NCI-H1930 (cell line): ENCODE measurements at places on chromosomes 2 and 18.

DNA sequence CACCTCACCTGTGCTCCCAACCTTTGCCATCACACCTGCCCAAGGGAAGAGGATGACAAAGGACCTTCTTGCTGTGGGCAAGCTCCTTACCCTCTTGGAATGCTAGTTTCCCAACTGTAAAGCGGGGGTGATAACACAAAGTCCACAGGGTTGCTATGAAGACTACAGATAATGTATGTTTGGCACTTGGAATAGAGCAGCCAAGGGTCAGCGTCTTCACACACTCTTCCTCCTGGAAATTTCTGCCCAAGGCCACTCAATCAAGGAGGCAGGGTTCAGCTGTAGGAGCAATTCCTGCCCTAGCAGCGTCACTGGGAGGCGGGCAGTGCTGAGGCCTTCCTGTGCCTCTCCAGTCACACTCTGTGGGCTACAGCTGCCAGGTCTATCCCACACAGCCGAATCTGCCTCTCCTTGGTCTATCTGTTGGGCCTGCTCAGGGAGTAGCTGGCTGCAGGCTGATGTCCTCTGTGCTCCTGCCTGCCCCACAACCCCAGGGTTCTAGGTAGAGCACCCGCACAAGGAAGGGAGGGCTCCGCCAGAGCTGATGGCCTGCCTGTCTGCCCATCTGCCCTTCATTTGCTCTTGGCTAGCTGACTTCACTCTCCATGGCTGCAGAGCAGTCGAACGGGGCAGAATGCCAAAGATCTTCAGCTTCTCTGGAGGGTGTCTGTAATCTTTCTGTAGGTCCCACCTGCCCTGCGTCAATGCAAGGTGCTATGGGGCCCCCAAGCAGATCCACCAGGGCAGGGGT is 91.9 kb downstream of the MRO start:
- no peak for DNase-seq

- DNase-seq = peak; percentile 41
These were observed 108.0 kb downstream of the CDH19 start for GRCh38 chr18:66495844-66496243.

DNA sequence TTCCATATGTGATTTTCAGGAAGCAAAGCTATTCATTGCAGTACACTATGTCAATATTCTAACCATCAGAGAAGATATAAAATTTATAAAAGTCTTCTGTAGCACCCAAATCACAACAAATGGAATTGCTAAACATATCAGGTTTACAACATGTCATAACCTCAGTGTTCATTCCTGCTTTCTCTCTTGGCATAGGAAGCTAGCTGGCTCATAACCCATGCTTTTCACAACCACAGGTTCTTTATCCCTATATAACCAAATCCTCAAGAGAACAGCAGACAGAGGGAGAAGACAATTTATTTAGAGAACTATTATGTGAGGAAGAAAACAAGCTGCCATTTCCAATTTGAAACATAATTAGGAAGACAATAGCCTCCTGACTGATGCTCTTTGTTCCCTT is 997.0 kb upstream of the ACVR2A start:
- peak; percentile 3 for DNase-seq

GRCh38 chr2:31031132-31031706 is 107.0 kb downstream of the GALNT14 start:
- DNase-seq = no peak

- DNase-seq = no peak
These were observed 32.5 kb downstream of the IDH1 start for GRCh38 chr2:208222351-208222750.

DNA sequence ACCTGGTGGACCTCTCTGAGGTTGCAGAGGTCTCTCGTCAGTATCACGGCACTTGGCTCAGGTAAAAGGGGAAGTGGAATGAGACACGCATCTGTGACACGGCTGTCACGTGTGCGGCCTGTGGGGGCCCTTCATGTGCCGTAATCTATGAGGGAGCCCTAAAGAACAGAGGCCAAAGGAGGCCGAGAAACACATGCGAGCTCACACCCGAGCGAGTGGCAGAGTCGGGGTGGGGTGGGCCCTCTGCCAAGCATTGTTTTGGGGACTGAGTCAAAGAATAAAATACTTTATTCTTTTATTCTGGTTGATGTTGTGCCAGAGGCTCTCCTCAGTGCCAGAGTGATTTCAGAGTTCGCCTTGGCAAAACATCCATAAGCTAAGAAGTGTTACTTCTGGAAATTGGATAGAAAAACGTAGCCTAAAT is 43.3 kb downstream of the PLB1 start:
- DNase-seq = no peak

DNA sequence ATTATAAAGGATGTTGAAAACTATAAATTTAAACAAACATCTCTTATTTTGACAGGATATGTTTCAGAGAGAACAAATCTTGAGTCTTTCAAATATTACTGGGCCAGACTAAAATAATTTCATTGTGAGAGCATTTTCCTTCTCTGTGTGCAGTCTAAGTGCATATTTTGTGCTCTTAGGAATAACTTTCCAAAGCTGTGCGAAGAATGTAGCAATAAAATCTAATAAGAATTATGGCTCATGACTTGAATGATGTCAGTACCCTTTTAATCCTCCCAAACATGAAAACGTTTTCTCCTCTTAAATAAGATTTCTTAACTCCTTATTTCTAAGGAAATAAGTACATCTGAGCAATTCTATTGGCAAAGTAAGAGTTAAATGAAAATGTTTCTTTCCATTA is 76.2 kb upstream of the EFEMP1 start:
- no peak for DNase-seq

- DNase-seq = no peak
These were observed 264.7 kb upstream of the ID2 start for GRCh38 chr2:8416849-8417832.

DNA sequence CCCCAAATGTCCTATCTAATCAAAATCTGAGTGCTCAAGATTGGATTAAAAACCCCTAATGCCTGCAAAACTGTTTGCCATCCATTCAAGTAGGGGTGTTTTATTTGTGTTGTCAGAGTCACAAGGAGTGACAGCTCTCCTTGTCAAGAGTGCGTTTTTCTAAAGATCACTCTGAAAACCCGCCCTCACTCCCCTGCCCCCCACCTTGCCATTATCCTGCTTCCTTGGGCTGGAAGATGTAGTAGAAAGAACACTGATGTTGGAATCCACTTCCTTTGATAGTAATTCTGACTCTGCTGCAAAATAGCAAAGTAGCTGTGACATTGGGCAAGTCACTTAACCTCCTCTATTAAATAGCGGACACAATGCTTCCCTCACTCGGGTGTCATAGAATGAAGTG is 155.6 kb downstream of the TSN start:
- no peak for DNase-seq

DNA sequence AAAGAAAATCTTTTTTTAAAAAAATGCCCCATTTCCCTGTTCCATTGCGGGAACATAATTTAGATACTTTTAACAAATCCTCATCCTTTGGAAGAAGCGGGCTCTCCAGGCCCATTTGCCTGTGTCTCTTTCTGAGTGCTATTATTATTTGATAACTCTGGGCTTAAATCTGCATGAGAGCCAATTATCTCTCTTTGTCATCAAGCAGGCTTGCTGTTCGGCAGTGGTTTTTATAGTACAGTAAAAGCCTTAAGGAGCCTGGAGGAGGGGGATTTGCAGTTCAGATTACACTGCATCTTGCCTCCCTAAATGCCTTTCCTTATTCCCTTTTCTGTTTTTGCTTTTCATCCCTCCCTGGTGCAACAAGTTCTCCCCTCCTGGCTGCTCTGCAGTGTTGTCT is 50.6 kb downstream of the CELF4 start:
- no peak for DNase-seq

DNA sequence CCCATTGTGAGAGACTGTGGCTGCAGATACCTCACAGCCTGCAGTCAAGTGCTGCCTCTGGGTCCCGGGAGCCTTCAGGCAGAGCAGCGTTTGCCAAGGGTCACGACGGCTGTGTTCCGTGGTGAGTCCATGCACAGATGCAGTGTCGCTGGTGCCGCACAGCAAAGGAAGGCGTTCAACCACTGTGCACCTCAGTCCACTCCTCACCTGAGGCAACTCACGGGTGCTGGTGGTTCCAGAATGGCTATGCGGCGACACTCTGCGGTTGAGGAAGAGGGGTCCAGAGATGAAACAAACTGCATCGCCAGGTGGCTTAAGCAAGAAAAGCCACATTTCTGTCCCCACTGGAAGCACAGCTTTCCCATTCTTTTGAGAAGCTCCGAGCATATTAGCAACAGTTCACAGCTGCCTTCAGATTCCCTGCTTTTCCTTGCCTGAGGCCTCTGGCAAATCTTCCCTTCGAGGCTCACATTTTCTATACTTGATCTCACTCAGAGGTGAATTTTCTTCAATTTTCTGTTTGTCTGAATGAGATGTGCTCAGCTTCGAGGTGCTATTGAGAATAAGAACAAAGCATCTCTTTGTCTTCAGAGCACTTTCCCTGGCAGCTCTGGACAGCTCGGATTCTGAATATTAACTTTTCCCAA is 208.8 kb upstream of the TWIST2 start:
- no peak for DNase-seq

DNA sequence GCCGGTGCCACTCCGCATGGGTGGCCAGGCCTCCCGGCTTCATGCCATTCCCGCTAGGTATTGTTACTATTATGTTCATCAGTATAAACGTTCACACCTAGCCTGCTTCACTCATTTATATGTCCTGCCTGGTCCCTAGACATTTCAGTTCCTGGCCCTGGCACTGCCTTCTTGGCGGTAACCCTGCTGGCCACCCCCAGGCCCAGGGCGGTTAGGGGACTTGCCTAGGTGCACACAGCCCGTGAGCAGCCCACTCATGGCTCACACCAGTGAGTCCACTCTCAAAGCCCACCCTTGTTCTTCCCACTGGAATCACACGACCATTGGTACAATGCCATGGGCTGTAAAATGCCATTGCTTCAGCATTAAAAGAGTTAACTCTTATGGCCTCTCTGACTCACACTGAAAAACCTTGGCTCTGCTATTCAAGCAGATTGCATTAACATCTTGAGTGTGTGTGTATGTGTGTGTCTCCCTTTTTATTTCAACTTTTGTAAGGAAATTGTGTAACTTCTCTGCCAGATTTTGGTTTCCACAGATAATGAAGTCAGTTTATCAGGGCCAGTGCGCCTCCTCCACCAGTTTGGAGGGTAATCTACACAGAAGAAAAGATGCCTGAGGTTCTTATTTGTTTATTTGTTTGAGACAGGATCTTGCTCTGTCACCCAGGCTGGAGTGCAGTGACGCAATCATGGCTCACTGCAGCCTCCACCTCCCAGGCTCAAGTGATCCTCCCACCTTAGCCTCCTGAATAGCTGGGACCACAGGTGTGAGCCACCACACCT is 74.2 kb downstream of the RAB31 start:
- no peak for DNase-seq
